ENCODE measurements at places on chromosomes 1 and 21.

DNA sequence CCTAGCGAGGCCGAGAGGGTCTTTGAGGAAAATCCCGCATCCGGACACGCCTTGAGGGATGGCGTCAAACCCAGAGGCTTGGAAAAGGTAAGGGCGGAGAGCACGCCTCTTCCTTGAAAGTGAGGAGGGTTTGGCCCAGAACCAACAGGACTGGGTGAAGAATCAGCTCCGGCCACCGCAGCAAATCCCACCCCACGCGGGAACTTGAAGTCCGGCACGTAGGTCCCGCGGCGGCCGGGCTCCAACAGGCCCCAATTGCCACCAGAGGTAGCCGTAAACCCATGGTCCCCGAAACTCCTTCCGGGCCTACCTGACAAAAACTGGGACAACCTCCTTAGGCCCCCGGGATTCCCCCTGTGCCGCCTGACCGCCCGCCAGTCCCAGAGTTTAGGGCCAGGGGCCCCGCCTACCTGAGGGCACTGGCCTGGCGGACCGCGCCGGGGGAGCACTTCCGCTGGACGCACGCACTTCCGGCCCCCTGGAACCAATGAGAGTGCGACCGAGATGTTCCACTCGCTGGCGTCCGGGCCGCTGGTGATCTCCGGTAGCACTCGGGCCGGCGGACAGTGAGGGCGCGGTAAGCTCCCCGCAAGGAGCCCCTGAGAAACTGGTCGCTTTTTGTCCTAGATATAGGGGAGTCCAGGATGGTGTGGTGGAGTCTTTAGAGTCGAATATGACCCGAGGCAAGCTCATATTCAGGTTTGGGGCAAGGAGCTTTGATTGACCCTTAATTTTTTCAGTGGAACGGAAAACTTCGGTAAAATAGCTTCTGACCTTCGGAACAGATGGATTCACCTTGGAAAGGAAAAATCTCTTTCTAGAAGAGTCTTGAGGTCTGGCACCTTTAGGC is at the start of the genes LZIC and NMNAT1:
TSS of gene LZIC (minus strand) at position 453 of the 850 bp plus-strand sequence. CDS start 6,772 bp downstream, outside the sequence.
TSS of gene NMNAT1 (plus strand) at position 537 of the 850 bp plus-strand sequence. CDS start 28,599 bp downstream, outside the sequence.
- peak; percentile 92 for DNase-seq

DNA sequence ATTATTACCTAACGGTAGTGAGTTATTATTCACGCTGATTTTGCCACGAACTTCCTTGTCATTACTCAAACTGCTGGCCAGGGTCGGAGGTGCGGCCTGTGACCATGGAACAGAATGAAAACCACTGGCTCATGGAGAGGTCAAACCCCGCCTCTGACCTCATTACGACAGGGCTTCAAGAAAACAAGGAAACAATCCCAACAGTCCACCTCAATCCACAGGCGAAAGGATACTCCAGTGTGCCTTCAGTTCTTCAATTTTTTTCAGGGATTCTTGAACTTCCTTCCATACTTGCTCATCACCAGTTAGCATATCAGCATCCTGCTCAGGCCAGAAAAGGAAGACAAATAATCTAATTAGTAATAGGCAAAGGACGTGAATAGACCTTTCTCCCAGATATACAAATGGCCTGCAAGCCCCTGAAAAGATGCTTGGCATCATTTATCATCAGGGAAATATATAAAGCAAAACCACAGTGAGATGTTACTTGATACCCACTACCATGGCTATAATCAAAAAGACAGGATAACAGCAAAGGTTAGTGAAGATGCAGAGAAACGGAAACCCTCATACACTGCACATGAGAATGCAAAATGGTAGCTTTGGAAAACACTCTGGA is 643.4 kb downstream of the SMYD3 start:
- no peak for DNase-seq

- DNase-seq: no peak
Observed at GRCh38 chr1:216542741-216543140, 119.5 kb upstream of the USH2A start.

DNA sequence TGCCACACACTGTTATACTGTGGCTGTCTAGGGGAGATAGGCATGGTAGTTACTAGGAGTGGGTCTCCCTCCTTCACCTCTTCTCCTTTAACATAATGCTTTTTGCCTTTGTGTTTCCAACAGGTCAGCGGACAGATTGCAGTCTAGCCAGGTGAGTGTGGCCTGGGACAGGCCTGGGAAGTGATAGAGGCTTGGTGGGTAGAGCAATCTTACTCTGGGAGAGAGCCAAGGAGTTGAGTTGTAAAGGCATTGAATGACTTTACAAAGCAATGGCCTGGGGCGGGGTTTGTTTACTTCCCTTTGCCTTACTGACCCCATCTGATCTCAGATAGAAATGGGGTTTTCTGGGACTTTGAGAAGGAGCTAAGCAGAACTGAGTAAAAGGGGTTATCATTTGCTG is 51.0 kb upstream of the IKBKE start:
- no peak for DNase-seq

DNA sequence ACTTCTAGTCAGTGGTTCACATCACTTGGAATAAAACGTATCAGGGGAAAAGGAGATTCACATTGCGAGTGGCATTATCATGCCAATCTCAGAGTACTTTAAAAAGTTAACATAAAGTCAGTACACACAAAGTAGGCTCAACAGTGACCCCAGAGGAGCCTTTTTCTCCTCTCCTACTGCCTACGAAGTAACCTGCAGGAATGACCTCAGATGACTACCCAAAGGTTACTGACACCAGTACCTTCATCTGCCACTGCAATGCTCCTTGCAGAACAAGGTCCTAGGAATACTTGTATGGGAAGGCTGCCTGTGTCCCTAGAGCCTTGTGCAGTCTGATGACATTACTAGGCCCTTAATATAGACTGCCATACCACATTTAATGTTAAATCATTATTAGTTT is 389.8 kb upstream of the LYPLAL1 start:
- DNase-seq: no peak

- DNase-seq: peak; percentile 99
Observed at GRCh38 chr1:8878698-8879463, 395 bp upstream of the ENO1 start.

- no peak for DNase-seq
Observed at GRCh38 chr1:228018961-228019721, 12.3 kb downstream of the WNT3A start.

DNA sequence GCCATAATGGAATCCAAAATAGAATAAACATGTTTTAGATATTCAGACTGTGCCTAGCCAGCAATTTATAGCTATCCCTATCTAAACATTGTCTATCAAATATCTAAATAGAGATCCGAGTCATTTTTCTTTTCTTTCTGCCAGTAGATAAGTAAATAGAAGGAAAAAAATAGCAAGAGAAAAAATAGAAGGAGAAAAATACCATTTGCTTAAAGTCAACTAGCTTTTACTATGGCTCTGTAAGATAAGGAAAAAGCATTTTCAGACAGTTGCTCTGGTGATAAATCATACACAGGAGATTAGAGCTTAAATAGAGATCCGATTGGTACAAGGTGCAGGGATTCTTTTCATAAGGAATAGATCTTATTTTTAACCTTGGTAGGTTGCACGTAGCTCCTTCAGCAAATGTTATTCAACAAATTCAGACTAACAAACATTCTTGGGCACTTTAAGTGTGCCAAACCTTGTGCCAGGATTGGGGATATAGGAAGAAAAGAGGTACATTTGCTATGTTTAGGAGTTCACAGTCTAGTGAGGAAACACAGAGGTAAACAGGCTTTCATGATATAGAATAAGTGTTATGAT is 70.1 kb upstream of the CCDC190 start:
- no peak for DNase-seq

DNA sequence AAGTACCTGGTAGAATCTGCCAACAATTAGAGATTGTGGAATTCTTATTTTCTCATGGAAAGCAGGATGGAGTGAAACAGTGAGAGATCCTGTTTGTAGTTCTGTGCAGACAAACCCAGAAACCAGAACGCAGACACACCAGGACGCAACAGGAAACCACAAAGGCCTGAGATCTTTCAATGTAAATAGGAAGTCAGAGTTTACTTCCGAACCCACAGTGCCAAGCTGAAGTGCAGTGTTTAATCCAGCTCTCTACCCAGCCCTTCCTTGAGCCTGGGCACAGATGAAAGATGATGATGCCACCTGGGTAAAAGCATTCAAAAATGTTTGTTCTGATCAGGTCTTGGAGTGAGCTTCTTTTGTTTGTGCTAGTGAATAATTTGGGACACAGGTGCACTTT is 244.2 kb upstream of the HOOK1 start:
- DNase-seq: peak; percentile 49

DNA sequence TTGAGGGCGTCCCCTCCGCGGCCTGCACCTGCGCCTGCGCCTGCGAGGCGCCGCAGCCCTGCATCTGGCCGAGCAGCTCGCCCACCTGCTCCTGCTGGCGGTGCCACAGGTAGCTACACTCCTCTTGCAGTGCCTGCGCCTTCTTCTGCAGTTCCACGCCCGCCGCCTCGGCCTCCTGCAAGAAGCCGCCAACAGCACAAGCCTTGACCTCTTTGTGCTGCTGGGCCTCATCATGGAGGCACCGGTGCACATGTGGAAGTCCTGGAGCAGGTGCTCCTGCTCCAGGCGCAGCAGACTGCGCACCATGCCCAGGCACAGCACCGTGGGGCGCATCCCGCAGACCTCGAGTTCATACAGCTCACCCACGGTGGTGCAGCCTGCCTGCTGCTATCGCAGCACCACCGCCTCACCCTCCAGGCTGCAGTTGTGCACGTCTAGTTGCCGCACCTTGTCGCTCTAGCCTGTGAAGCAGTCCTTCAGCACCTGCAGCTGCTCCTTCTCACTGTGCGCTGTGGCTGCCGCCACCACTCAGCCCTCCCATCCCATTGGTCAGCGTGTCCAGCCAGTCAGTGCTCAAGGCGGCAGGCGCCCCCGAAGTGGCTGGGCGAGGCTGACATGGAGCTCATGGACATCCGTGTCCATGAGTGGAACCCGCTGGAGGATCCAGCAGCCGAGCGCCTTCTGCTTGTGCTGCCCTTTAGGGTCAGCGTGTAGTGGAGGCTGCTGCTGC is 12.2 kb upstream of the CD2 start:
- DNase-seq: no peak

- DNase-seq: peak; percentile 12
Observed at GRCh38 chr1:205171369-205171768, 40.1 kb downstream of the DSTYK start.

DNA sequence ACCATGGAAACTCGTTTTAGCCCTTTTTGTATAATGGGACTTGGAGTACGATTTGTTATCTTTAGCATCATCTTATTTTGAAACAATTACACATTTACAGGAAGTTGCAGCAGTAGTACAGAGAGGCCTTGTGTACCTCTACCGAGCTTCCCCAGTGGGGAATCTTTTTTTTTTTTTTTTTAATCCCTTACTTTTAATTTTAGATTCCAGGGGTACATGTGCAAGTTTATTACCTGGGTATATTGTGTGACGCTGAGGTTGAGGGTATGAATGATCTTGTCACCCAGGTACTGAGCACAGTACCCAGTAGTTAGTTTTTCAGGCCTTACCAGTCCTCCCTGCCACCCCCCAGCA is 45.9 kb downstream of the HHAT start:
- no peak for DNase-seq

GRCh38 chr1:218165701-218166114 is 119.4 kb upstream of the RRP15 start:
- no peak for DNase-seq

GRCh38 chr1:3731583-3732433 is 20.4 kb upstream of the CCDC27 start:
- no peak for DNase-seq

- no peak for DNase-seq
Observed at GRCh38 chr1:170305777-170306512, 160.2 kb downstream of the NTMT2 start.

DNA sequence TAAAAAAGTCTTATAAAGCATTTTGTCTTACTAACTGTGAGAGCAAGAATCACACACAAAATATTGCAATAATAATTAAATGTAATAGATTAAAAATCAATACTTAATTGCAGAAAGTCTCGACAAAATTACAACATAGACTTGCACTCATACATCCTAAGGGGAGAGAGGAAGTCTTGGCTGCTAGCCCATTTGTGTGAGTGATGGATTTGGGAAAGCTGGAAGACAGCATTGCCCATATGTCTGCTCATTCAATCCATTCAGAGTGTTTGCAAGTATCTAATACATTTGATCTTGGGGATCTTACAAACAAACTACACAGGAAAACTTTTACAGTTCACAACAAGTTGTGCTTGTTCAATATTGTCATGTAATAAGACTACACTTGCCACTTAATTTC is 140.5 kb downstream of the COL11A1 start:
- no peak for DNase-seq

All from CD4-positive, alpha-beta T cell treated with Interleukin-1 beta for 1 hour (primary cell).